ENCODE measurements at places on chromosomes 2 and 18. TPM values are rescaled to one million over a fixed set of nuclear protein-coding genes. Genes with fewer than 3 reads are reported as not detected.

DCDC2C gene
- not detected for total RNA-seq

CYP27A1 gene
- 20.5 TPM for total RNA-seq

GRCh38 chr18:22872900-22873537, 60.1 kb upstream of the RBBP8 start:
- no peak for DNase-seq

DNA sequence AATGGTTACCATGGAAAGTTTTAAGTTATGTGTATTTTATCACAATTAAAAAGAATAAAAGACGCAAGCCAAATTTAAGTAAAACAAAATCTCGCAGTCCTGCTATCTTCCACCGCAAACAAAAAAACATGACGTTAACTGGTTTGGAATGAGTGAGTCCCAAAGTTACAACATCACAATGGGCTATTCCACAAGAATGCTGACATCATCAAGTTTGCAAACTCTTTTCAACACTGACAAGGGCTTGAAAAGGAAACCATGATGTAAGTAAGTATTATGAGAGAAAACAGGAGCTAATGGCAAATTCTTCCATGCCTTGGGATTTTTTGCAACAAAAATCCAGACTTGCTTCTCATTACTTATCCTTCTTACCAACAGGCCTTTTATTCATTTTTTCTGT, 31.1 kb downstream of the SIGLEC15 start:
- no peak for DNase-seq

DNA sequence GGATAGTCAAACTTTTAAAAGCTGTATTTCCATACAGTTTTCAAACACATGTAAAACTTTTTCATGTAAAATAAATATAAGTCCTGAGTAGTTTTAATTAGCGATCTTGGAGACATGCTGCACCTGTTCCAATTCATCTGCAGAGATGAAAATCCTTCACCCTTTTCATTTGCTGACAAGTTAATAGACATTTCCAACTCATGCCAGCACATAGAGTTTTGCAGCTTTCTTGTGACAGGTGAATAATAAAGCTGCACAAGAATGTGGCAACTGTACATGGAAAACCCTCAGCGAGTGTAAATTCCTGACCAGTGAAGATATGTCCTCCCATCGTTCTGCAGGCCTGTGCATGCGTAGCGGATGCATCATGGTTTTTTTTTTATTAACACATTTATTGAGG, 771.4 kb downstream of the TDRD15 start:
- no peak for DNase-seq

DNA sequence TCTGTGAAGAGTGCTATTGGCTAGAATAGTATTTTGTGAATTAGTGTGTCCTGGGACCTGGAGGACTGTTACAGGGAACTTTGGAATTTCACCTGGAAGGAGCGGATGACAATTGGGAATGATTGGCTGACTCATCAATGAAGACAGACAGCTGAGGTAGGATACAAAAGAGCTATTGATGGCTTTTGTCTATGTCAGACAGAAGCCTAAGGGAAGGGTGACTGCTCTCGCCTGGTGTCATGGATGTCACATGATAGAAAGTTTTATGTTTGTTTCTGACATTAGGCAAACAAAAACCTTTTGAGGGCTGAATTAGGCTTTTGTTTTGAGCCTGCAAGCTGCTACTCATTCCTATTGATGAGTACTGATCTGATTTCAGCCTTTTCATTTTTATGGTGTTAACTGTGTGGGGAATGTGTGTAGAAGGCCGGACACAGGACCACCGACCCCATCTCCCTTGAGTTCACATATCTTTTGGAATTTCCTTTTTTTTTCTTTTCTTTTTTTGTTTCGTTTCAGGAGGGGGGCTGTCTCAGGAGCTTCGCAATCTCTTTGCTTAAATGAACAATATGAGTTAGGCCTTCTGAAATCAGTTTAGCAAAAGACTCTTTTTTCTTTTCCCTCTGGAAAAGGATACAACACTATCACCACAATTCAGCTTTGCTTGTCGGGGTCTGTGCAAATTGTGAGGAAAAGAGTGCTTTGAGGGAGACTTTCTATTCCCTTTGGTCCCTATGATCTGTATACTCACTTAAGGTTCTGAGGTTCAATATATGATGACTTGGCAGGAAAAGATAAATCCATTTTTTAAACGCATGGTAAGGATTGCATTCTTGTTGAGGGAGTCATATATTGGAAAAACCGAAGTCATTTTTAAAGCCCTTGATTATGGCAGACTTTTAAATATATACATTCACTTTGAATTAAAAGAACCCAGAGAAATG, 207.9 kb upstream of the FIGN start:
- no peak for DNase-seq

GRCh38 chr2:119142824-119143223, 15.7 kb downstream of the C1QL2 start:
- no peak for DNase-seq

All from mesenteric fat pad (tissue), 1 donor.